ENCODE measurements at places on chromosomes 5 and 9.

GRCh38 chr5:132417889-132418485, 48.5 kb downstream of the SLC22A5 start:
- no peak for DNase-seq

DNA sequence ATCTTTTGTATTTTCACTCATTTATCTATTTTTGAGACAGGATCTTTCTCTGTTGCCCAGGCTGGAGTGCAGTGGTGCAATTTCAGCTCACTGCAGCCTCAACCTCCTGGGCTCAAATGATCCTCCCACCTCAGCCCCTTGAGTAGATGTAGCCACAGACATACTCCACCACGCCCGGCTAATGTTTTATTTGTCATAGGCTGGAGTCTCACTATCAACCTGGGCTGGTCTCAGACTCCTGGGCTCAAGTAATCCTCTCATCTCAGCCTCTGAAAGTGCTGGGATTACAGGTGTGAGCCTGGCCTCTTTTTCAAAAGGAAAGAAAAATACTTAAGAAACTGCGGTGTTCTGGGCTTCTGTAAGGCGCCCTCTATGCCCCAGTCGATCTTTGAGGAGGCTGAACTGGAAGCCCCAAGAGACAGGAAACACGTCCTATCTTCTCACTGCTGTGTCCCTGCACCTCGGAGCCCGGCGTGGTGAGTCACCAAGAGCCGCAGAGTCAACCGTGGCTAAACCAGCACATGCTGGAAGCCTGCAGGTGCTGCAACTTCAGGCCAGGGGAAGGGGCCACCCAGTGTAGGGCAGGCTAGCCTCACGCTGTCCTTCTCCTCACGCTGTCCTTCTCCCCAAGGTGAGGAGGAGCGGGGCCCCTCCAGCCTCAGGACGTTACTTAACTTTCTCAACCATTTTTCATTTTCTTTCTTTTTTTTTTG, 15.2 kb upstream of the LHX3 start:
- DNase-seq, result no peak

DNA sequence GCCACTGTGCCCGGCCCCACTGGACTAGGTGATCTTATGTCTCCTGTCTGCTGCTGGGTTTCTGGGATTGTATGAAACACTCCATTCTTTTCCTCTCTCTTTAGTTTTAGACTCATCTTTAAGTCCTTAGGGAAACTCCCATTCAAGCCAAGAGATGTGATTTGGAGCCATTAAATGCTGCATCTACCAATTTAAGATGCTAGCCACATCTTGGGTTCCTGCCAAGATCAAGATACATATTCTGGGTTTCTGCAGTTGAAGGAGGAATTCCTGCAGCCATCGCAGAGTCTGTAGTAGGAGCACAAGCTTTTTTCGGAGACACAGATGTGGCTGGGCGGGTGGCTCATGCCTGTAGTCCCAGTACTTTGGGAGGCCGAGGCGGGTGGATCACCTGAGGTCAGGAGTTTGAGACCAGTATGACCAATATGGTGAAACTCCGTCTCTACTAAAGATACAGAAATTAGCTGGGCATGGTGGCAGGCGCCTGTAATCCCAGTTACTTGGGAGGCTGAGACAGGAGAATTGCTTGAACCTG, 23.2 kb downstream of the STXBP1 start:
- no peak for DNase-seq

- no peak for DNase-seq
Measured at GRCh38 chr9:8140557-8140956, 341.0 kb upstream of the DMAC1 start.

- no peak for DNase-seq
Measured at GRCh38 chr9:82337351-82337750, 348.8 kb downstream of the SPATA31D1 start.

DNA sequence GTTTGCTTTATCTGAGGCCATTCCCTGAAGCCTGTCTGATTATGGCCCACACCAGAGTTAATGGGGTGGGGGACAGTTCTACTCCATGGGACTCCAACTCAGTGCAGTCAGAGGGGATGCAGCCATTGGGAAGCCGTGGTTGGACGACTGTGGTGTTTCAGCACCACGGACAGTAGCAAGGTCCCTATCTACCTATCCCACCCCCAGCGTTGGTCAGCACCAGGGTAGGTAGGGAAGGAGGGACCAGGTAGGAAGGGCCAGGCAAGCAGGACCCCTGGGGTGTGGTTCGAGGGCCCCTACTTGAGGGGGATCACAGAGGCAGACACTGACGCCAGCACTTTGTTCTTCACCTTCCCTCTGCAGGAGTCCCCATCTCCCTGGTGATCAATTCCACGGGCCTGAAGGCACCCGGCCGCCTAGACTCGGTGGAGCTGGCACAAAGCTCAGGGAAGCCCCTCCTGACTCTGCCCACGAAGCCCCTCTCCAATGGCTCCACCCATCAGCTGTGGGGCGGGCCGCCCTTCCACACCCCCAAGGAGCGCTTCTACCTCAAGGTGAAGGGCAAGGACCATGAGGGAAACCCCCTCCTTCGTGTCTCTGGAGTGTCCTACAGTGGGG, 33.2 kb downstream of the HMCN2 start:
- peak; percentile 41 for DNase-seq

DNA sequence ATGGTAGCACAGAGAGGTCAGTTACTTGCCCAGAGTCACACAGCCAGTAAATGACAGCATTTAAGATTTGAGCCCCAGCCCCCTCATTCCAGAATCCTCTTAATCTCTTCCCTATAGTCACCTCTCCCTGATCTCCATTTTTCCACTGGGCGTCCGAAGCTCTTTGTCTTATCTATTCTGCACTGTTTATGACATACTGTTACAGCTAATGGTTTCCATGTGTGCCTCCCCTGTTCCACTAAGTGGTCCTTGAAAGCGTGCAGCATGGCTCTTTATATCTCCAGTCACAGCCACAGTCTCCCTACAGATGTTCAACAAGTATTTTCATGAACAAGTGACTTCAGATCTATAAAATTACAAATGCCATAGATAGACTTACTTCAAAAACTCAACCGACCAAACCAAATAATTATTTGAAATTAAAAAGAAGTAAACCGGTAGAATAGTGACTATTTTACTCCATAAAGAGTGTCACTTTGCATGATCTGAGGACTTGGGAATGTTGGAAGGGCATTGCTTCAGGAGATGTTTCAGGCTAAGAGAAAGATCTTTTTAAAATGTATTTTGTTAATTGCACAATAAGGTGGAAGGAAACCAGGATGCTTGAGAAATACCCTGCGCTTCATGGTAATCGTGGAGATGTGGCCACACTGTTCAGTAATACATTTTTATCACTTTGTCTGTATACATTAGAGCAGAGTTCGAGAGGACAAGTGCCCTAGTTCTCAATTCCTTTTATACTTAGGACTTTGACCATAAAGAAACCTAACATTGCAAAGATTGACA, 237.2 kb downstream of the FBXL7 start:
- DNase-seq, result no peak

GRCh38 chr5:10423022-10423421, 18.7 kb upstream of the ROPN1L start:
- DNase-seq, result peak; percentile 13

DNA sequence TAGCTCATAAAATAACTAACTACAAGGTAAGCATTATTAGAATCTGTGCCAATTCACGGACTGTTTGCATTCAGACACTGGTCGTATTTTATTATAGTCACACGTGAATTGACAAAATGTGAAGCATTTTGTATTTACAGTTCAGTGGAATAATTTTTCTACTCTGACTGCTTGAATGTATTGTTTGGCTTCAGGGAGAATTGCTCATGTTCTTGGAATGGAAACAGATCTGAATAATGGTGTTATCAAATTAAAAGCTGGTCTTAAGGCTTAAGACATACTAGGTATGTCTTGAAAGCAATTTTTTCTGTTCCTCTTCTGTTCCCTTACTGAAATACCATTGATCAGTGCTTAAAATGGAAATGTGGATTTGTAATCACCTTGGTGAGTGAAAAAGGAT, 543.7 kb upstream of the TLE4 start:
- DNase-seq, result no peak

- DNase-seq, result peak; percentile 11
Measured at GRCh38 chr9:4117835-4118610, 181.8 kb downstream of the GLIS3 start.

DNA sequence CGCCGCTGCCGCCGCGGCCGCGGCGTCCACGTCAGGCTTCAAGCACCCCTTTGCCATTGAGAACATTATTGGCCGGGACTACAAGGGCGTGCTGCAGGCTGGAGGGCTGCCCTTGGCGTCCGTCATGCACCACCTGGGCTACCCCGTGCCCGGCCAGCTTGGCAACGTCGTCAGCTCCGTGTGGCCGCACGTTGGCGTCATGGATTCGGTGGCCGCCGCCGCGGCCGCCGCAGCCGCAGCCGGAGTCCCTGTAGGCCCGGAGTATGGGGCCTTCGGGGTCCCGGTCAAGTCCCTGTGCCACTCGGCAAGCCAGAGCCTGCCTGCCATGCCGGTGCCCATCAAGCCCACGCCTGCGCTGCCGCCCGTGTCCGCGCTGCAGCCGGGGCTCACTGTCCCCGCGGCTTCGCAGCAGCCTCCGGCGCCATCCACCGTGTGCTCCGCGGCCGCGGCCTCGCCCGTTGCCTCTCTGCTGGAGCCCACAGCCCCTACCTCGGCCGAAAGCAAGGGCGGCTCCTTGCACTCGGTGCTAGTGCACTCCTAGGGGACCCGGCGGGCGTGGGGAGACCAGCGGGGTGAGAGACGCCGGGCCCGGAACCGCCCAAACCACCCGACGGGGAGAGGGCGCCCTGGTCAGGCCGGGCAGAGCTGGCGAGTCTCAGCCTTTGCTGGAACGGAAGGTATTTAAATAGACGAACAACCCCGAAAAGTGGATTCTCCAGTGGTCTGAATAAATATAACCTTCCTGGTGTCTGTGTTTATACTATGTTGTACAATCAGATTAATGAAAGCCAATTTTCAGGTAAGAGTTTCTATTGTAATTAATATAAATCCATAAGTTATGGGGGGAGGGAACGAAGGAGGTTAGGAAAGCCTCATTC, 1.2 kb downstream of the FOXB2 start:
- no peak for DNase-seq

DNA sequence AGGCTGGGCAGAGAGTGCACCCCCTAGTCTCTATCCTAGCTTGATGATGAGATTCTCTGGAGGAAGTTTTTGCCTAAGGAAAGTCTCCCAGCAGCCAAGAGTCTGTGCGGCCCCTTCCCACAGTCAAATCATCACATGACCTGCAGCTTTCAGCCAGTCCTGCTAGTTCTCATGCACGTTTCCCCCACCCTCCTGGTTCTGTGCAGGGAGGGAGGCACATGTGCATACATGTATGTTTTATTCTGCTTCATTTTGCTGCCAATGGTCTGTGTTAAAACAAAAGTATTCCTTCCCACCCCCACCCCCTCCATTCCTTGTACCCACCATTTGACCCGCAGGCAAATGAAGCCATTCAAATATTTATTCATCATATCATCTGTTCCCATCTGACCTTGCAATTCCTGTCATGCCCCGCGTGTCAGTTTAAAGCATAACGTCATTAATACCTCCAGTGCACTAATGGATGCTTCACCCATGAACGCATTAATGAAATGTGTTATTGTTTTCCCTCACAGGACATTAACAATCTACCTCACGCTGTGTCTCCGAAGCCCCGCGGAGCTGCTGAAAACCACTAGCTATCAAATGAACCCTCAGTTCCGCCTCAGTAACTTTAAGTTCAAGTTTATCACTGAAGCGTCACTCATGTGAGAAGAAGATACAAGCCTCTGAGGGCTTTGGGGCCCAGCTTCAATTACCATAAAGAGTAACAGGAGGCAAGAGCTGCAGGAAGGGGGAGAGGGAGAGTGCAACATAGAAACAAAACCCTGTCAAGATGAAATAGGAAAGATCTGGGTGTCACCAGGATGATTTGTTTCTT, 139.6 kb downstream of the RASEF start:
- no peak for DNase-seq

DNA sequence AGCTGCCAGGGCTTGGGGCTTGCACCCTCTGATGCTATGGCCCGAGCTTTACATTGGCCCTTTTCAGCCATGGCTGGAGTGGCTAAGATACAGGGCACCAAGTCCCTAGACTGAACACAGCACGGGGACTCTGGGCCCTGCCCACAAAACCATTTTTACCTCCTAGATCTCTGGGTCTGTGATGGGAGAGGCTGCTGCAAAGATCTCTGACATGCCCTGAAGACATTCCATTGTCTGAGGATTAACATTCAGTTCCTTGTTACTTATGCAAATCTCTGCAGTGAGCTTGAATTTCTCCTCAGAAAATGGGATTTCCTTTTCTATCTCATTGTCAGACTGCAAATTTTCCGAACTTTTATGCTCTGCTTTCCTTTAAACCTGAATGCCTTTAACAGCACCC, 337.0 kb upstream of the SMC2 start:
- DNase-seq, result no peak

GRCh38 chr5:35741126-35741716, 115.5 kb upstream of the IL7R start:
- no peak for DNase-seq

GRCh38 chr5:72543365-72543764, 36.2 kb upstream of the ZNF366 start:
- DNase-seq, result no peak

- no peak for DNase-seq
Measured at GRCh38 chr9:16303506-16303905, 567.0 kb downstream of the BNC2 start.

GRCh38 chr5:38297830-38298608, 39.7 kb downstream of the EGFLAM start:
- no peak for DNase-seq

GRCh38 chr5:88776692-88777091, 106.3 kb downstream of the MEF2C start:
- DNase-seq, result no peak

DNA sequence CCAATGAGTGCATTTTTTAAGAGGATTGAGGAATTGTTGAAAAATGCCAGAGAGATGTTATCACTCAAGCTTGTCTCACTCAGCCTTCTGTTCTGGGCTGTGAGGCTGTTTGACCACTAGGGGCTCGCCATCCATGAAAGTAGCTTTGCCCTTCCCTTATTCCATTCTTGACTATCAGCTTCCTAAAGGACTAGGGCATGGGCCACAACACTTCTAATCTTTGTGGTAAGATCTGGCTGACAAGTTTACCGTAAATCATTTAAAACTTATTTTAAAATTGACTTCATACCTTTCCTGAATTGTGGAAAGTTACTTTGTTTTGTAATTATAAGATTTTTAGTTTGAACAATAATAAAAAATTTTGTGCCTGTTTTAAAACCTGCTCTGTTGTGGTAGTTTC, 49.5 kb downstream of the TJP2 start:
- peak; percentile 50 for DNase-seq

GRCh38 chr5:17817990-17818389, 183.7 kb downstream of the TAF11L14 start:
- no peak for DNase-seq

DNA sequence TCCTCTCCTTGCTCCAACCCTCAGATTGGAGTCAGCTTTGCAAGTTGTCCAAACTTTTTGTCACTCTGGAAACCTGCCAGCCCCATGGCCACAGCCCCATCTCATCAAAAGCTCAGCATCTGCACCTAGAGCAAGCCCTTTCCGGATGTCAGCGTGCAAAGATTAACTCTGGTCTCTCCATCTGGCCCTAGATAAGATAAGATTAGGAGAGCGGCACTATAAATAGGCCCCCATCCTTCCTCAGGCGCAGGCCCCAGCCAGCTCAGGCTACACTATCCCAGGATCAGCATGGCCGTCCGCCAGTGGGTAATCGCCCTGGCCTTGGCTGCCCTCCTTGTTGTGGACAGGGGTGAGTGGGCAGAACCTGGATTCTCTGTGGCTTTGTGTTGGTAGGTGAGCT, at the start of gene SPINK4:
Gene SPINK4 (plus strand): TSS at position 247 of the 400 bp plus-strand sequence. CDS start 42 bp downstream, at position 289.
- DNase-seq, result no peak

GRCh38 chr5:54296386-54296785, 14.0 kb downstream of the ARL15 start:
- no peak for DNase-seq
